ENCODE measurements at places on chromosomes 4 and X. TPM values are rescaled to one million over a fixed set of nuclear protein-coding genes. Genes with fewer than 3 reads are reported as not detected.

TNIP3 gene
- 0.32 TPM for total RNA-seq

PRSS12 gene
- total RNA-seq: 19.3 TPM

DCAF4L1 gene
- total RNA-seq: under 0.01 TPM

SERPINA7 gene
- total RNA-seq: not detected

PPP1R2C gene
- not detected for total RNA-seq

DNA sequence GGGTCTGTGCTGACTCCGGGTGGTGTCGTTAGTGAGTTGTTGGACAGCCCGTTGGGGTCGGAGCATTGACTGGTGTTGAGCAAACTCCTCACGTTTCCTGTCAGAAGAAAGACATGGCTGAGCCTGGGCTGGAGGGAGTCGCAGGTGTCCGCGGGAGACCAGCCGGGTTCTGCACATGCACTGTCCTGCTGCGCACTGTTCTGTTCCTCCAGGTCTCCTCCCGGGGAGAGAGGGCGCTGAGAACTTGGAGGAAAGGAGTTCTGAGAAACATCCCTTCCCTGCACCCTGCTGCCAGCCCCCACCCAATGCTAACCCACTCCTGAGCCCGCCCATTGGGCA lies 1.1 kb downstream of the ZNF141 start:
- peak; percentile 11 for DNase-seq

GRCh38 chrX:16778545-16778944 lies 7.7 kb upstream of the TXLNG start:
- DNase-seq: no peak

DNA sequence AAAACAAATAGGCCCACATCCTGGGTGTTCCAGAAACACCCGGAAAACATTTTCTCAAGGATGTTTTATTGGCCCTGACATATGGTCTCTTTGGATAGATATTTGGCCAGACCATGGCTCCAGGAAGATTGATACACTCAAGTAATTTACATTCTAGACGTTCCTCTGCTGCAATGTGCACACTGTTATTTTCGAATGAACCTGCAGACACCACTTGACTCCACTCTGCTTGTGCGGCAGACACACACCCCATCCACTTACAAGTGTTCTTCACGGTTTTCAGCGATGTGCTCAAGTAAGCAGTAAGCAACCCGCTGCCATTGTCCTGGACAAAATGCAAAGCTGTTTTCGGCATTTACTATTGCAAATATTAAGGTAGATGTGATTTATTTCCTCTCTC lies 12.0 kb upstream of the GPM6A start:
- DNase-seq: no peak

DNA sequence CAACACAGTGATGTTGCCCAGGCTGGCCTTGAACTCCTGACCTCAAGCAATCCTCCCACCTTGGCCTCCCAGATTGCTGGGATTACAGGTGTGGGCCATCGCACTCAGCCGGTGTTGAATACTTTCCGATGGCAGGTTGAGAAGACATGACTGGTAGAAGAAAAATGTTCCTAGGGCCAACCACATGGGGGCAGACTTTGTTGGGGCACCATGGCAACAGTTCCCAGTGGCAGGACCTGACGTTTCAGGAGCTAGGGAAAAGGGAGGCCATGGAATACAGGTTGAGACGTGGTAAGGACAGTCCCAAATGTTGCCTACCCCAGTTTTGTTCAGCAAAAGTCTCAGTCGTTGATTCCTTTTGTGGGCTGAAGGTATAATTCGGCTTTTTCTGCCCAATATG lies 134.6 kb downstream of the ASMT start:
- DNase-seq: no peak

DNA sequence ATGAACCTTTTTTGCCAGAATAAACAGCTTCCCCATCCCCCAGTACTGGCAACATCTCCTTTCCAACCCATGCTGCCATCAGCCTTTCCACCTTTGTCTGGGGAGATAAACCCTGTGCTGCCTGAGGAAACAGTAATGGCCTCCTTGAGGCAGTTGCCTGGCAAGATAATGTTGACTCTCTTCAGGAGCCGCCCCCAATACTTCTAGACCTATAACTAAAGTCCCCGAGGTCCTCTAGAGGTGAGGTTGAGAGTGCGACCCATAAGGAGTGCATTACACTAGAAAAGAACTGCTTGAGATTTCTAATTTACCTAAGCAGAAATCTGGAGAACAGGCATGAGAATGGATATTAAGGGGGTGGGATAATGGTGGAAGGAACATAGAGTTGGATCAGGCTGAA lies 963.2 kb upstream of the PCDH7 start:
- no peak for DNase-seq

DNA sequence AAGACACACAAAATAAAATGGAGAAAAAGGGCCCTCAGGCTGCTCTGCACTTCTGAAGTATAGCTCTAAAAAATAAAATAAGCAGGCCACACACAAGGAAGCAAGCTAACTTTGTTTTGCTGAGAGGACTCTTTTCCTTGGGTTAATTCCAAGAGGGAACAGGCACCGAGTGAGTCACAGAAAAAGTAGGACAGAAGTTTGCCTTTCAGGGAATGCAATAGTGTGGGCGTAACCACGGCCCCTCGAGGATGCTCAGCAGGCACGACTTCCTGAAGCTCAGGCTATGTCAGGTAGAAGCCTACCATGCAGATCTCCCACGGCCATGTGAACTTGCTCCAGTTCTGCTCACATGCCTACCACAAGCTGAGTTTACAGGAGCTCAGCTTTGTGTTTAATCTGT lies 22.1 kb downstream of the PPP1R2C start:
- peak; percentile 58 for DNase-seq

HELT gene
- total RNA-seq: not detected

XAGE1A gene
- not detected for total RNA-seq

DNA sequence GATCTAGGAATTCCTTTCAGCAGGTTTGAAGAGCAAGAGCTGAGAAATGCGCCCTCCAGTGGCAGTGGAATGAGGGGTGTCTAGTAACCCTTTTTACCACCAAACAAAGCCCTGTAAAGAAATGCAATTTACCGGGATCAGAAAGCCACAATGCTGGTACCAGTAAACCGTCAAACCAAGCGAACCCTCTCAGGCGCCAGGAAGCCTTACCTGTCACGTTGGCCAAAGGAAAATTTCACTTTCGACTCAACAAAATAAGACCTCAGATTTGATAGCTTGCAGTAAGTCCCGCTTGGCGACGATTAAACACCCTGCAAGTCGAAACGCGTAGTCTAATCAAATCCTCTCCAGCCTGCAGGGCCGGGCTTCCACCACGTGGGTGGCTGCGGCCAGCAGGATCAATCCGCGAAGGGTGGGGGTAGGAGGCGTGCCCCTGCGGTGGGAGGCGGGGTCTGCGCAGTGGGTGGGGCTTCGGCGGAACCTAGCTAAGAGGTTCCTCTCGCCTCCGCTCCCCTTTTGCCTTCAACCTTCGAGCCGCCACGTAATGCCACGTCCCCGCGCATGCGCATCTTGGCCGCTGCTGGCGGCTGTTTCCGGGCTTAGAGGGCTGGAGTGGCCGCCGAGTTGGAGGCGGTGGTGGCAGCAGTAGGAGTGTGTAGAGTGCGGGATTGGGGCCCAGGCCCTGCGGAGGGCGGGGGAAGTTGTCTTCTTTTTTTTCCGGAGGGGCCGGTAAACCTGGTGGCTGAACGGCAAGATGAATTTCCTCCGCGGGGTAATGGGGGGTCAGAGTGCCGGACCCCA lies at the start of gene USO1:
TSS of gene USO1 (plus strand) at position 512 of the 801 bp plus-strand sequence. CDS start at position 755, 243 bp downstream.
- peak; percentile 99 for DNase-seq

- DNase-seq: no peak
Observed at GRCh38 chr4:183797011-183797444, 108.1 kb upstream of the STOX2 start.

GRCh38 chr4:11312389-11312788 lies 116.3 kb downstream of the HS3ST1 start:
- no peak for DNase-seq

DNA sequence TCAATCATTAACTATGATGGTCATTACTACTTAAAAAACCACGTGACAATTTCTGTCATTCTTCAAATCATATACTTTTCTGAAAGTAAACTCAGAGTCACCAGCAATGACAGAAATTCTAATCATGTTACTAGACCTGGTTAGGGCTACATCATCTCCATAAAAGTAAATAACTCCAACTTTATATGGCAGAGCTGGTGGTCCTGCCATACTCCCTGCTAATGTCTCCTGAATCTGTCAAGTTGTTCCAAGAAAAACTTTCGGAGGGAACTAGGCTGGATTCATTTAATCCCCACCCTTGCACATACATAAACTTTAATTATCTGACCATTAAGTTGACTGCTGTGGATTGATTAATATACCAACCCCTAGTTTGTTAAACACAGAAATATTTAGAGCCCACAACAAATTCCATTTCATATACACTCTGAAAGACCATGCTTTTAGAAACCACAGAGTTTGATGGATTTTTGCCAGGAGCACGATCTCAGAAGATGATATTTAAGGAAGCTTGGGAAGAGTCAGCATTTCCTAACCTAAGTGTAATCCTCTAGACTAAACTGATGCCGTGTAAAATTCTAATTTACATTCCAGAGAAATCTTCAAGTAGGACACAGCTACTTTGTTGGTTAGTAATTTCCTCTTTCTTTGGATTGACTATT lies 577.0 kb downstream of the FAT4 start:
- peak; percentile 99 for DNase-seq

DNA sequence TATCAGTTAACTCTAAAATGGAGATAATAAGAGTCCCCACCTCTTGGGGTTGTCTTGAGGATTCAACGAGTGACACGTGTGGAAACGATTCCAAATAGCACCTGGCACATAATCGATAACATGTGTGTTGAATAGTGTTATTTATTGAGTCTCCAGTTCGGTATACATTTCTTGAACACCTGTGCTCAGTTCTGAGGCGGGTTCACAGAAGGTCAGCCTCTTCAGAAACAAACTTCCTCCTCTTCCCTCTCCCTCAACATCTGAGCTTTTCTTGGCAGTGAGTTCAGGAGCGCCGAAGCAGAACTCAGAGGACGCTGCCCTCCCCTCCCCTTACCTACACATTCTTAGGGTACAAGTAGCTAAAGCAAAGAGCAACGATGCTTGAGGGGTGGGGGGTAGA lies 934 bp downstream of the PDHA1 start:
- no peak for DNase-seq

- DNase-seq: no peak
Observed at GRCh38 chrX:111354496-111354895, 57.5 kb downstream of the DCX start.

GRCh38 chrX:134020910-134021309 lies 35.5 kb upstream of the GPC3 start:
- no peak for DNase-seq

- no peak for DNase-seq
Observed at GRCh38 chrX:455199-455598, 68.5 kb upstream of the PPP2R3B start.

GRCh38 chrX:114267142-114267541 lies 316.7 kb upstream of the HTR2C start:
- DNase-seq: no peak

GRCh38 chr4:67576538-67576937 lies 18.0 kb downstream of the STAP1 start:
- DNase-seq: no peak

SLC4A4 gene
- 12.5 TPM for total RNA-seq

DNA sequence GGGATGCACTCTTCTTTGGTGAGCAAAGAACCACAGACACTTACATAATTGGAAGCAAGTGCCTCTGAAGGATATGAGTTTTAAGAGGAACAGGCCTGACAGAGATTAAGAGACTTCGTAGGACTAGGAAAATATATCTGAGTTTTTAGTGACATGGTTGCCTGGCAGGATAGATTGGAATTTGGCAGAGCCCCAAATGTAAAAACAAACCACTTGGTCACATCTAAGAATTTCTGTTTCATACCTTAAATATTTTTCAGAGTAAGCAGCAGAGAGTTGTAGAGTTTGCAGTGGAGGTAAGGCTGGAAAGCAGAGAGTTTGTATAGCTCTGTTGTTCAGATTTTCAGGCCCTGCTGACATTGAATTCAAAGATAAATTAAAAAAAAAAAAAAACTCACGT lies 150.1 kb upstream of the MAGEB2 start:
- no peak for DNase-seq

GRCh38 chr4:119264743-119265142 lies 52.2 kb downstream of the USP53 start:
- DNase-seq: no peak

CSAG1 gene
- not detected for total RNA-seq

DNA sequence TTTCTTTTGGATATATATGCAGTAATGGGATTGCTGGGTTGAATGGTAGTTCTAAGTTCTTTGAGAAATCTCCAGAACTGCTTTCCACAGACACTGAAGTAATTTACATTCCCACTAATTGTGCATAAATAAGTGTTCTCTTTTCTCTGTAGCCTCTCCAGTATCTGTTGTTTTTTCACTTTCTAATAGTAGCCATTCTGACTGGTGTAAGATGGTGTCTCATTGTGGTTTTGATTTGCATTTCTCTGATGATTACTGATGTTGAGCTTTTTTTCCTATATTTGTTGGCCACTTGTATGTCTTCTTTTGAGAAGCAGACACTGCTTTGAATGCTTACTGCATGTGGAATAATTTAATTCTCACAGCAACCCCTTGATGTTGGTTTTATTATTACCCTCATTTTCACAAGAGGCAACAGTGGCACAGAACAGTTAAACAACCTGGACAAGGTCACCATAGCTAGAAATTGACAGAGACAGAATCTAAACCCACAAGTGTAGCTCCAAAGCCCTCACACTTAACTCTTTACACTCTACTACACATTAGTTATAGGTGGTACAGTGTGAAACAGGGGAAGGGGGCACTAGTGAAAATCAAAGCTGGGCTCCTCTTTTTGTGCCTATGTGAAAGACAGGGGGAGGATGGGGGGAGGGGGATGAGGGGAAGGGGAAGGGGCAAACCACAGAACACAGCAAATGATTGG lies 96.1 kb downstream of the REELD1 start:
- DNase-seq: no peak

GRCh38 chr4:31949045-31949444 lies 1228.9 kb downstream of the PCDH7 start:
- DNase-seq: no peak

DNA sequence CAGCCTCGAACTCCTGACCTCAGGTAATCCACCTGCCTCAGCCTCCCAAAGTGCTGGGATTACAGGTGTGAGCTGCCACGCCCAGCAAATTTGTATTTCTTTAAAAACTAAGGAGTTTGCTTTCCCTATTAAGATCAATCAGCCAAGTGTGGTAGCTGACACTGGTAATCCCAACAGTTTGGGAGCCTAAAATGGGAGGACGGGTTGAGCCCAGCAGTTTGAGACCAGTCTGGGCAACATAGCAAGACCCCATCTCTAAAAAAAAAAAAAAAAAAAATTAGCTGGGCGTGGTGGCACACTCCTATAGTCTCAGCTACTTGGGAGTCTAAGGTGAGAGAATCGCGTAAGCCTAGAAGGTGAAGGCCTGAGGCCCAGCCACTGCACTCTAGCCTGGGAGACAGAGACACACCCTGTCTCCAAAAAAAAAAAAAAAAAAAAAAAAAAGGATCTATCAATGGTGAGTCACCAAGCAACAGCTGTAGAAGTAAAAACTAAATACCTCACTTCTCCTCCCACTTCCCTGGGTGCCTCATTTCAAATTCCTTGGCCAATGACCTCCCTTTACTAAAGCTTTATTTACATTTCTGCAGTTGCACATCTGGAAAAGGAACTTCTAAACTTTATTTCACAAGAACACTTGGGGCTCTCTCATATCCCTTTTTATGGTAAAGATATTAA lies 54.5 kb downstream of the LDB2 start:
- DNase-seq: peak; percentile 95

FANCB gene
- total RNA-seq: 17.3 TPM

FAM9C gene
- total RNA-seq: under 0.01 TPM

PABPC5 gene
- 1.3 TPM for total RNA-seq

GRCh38 chr4:40825014-40825838 lies 75.5 kb downstream of the NSUN7 start:
- DNase-seq: no peak

Measured in fibroblast of villous mesenchyme (primary cell).